CD4-positive, CD25-positive, alpha-beta regulatory T cell (primary cell): ENCODE measurements at places on chromosomes 4 and X.

- no peak for DNase-seq
Measured at GRCh38 chrX:11754958-11755645, 2.9 kb upstream of the MSL3 start.

GRCh38 chrX:154369449-154370299, 4.8 kb downstream of the FLNA start:
- peak; percentile 73 for DNase-seq

GRCh38 chrX:68867458-68868112, 38.8 kb downstream of the EFNB1 start:
- DNase-seq: no peak

DNA sequence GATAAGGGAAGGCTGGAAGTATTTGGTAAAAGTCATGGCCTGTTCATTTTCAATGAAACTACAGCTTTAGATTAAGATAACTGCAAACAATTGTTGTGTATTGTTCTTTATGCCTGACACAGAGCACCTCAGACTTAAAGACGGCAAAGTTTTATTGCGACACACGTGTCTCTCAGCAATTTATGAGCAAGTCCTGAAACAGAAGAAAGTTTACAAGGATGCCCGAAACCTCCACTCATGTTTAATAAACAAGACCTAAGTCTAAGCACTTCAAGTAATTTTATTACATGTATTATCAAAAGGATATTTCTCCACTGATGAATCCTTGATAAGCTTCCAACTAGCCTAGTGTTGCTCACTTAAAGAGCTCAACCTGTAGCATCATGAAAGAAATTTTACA, 51.0 kb downstream of the DHX15 start:
- DNase-seq: no peak

DNA sequence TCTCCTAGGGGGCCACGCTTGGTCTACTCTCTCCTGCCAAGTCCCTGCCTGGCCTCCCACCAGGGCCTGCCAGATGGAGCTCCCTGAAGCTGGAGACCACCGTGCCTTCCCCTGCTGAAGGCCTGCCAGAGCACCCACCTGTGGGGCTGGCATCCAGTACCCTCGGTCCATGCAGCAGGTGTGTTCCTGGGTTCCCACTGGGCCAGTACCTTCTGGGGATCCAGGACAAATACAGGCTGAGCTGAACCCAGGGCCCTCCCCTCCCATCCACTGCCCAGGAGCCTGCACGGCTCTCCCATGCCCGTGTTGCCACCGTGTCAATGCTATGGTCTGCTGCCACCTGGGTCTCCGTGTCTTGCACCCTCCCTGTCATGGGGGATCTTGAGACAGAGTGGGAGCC, 68.8 kb downstream of the ABLIM2 start:
- DNase-seq: no peak

- no peak for DNase-seq
Measured at GRCh38 chr4:55865228-55865806, 11.9 kb downstream of the EXOC1 start.

- no peak for DNase-seq
Measured at GRCh38 chrX:47234583-47234982, 1.8 kb downstream of the USP11 start.

DNA sequence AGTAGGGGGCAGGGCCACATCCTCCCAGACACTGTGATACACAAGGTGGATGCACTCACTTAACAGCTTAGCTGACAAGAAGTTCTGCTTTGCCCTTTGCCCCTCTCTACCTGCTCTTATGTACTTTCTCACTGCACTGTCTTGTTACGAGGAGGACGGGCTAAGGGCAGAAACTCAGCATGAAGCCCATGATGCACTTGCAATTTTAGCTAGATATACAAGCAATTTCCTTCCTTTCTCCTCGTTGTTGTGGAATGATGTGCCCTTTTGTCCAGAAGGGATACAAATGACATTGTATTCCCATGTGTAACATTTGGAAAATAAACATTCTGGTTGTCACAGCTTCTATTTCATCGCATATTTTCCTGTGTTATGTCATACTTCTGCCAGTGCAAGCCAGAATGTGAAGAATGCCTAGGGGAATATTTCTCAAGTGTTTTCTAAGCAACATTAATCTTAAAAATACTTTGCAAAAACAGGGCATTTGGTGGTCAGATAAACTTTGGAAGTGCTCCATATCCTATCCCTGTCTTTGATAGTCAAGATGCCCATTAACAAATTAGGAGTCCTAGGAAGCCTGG, 47.2 kb downstream of the MAOA start:
- DNase-seq: no peak

DNA sequence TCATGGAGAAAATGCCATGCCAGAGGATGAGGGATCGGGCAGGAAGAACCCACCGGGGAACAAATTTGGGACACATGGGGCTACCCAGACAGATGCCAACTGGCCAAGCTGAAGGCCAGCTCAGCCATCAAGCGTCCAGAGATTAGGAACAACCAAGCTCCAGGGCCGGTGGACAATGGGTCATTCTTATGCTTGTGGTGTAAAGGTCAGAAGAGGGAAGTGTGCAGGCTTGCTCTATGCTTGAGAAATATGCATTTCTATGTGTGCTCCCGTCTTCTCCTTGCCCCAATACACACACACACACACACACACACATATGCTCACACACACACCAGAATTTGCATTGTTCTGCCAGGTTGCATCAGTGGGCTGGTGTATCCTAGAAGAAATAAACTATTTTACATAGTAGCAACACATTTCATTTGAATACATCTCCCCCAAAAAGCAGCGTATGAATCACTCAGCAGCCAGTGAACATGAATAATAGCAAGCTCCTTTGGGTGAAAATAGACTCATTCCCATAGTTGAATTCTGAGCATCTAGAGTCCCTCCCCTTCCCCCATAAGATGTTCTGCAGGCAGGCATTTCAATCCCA, 201.9 kb upstream of the PPARGC1A start:
- no peak for DNase-seq

- no peak for DNase-seq
Measured at GRCh38 chr4:54882616-54883015, 224.9 kb downstream of the KIT start.

- no peak for DNase-seq
Measured at GRCh38 chrX:87425618-87426017, 92.0 kb upstream of the KLHL4 start.

- no peak for DNase-seq
Measured at GRCh38 chr4:80295336-80295735, 28.9 kb downstream of the FGF5 start.

GRCh38 chr4:138341739-138342415, 99.7 kb upstream of the SLC7A11 start:
- DNase-seq: no peak

DNA sequence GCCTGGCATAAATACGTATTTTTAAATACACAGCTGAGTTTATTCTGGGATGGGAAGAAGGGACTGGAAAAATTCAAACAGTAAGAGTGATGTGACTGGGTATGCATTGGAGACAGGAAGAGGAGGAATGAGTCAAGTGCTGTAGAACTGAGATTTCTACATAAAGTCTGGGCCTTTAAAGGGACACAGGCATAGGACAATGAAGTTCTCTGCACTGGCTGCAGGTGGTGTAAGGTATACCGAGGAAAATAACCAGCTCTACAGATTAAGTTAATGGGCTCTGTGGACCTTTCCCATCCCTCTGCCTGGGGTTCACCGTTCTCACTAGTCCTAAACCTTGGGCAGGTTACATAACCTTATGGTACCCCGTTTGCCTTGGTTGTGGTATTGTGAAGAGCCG, 68.7 kb downstream of the DHX15 start:
- DNase-seq: no peak

- DNase-seq: no peak
Measured at GRCh38 chr4:182169987-182170386, 73.2 kb upstream of the TENM3 start.

GRCh38 chr4:53507058-53507457, 84.2 kb downstream of the LNX1 start:
- DNase-seq: no peak

DNA sequence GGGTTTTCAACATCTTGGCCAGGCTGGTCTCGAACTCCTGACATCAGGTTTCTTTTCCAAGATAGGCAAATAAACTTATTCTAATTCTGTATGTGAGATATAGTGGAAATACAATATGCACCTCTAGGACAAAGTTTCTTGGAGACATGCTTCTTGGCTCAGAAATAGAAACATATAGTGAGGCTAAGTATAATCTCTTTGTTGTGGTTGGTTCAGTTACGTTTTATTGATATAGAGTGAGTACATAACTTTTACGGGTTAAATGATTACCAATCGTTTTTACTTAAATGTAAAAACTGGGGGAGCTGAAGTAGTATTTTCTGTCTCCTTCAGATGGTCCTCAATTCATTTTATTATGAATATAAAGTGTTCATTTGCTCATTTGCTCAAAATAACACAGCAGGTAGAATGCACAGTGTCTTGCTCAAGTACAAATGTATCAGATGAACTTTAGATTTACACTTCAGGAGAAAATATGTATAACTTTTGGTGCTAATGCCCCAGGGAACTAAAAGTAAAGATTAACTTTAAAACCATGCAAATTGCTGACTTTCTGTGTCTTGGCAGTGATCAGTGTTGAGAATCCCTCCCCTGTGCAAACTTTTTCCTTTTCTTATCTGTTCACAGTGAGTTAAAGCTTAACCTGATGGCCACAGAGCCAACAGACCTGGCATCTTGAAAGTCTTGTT, 77.6 kb downstream of the AFF1 start:
- DNase-seq: no peak

DNA sequence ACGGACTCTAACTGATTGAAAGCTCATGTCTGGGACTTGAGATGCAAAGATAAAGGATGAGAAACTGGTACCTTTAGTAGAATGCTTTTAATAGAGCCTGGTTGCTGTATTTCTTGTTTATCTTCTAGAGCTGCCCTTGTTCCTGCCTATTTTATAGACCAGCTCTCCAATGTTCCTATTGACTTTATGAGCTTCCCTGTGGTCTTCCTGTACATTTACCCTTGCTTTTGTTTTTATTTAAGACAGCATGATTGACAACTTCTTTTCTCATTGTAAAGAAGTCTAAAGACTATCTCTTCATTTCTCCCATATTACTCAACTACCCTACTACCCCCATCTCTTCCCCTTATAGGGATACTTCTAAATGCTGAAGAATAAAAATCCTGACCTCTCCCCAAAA, 174.7 kb downstream of the UGT8 start:
- DNase-seq: no peak
